ENCODE measurements at places on chromosomes 1 and 21. TPM values are rescaled to one million over a fixed set of nuclear protein-coding genes. Genes with fewer than 3 reads are reported as not detected.

GRCh38 chr1:159986531-159986930 lies 32.5 kb upstream of the SLAMF9 start:
- no peak overlapping the region for H3K4me3 ChIP-seq
- H3K27ac ChIP-seq = no peak overlapping the region
- peaks cover 7% of the 10 kb centered on the region for H3K4me1 ChIP-seq
- no peak for DNase-seq
- H3K27me3 ChIP-seq = no peaks in the 10 kb centered on the region
- H3K36me3 ChIP-seq = no peaks in the 10 kb centered on the region

The S100A8 gene
- total RNA-seq = 1.4 TPM

DNA sequence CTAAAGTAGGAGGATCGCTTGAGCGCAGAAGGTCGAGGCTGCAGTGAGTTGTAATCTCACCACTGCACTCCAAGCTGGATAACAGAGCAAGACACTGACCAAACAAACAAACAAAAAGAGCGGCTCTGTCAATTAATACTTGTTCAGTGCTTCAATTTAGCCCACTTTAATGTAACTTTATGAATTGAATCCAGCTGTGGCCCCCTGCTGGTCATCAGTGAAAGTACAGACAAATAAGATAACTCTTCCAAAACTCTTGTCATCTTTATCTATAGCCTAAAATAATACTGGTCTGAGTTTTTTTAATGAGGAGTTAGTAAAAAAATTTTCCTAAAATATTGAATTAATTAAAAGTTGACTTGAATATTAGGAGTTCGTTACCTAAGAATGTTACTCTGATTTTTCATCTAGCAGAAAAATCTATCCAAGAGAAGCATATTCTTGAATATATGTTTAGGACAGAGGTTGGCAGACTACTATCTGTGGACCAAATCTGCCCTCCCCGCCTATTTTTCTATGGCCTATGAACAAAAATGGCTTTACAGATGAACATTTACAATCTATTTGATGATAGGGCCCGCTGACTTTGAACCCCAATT lies 26.1 kb downstream of the ATP5PF start:
- DNase-seq = peak; percentile 21
- H3K27ac ChIP-seq = no peak overlapping the region
- H3K4me3 ChIP-seq = no peak overlapping the region
- H3K36me3 ChIP-seq = no peaks in the 10 kb centered on the region

DNA sequence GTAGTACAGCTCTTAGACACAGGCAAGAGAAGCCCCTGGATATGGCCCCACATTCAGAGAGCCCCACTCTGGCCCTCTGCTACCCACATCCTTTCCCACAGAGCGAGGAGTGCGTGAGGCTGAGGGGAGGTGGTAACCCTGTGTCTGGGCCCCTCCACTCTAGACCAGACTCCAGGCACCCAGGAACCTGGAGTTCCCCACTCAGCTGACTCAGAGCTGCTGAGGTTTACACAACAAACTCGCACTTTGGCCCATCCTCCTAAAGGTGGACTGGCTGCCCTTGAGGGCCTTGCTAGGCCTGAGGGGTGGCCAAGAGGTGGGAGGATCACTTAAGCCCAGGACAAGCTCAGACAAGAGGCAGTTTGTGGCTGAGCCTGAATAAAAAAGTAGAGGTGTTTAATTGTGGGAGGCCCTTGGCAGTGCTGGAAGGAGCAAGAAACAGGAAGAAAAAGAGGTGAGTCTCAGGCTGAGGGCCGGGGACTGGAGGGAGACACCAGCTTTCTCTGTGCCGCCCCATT lies 10.7 kb downstream of the MR1 start:
- no peak overlapping the region for H3K4me3 ChIP-seq
- DNase-seq = no peak
- no peaks in the 10 kb centered on the region for H3K27me3 ChIP-seq
- no peak overlapping the region for H3K27ac ChIP-seq
- H3K36me3 ChIP-seq = peaks cover 6% of the 10 kb centered on the region

The CELA2A gene
- 1.1 TPM for total RNA-seq
